ENCODE measurements at places on chromosomes 2 and 18.

- no peaks in the 10 kb centered on the region for H3K27me3 ChIP-seq
- H3K36me3 ChIP-seq, result no peaks in the 10 kb centered on the region
- DNase-seq, result no peak
- peak overlapping the region; percentile 30 for H3K4me3 ChIP-seq
Measured at GRCh38 chr2:106269591-106270291, 75.6 kb upstream of the UXS1 start.

GRCh38 chr2:129720360-129720759 is 259.1 kb upstream of the RAB6C start:
- peaks cover 6% of the 10 kb centered on the region for H3K4me1 ChIP-seq
- no peak overlapping the region for H3K27ac ChIP-seq
- H3K27me3 ChIP-seq, result no peaks in the 10 kb centered on the region
- no peak for DNase-seq
- H3K4me3 ChIP-seq, result no peak overlapping the region

DNA sequence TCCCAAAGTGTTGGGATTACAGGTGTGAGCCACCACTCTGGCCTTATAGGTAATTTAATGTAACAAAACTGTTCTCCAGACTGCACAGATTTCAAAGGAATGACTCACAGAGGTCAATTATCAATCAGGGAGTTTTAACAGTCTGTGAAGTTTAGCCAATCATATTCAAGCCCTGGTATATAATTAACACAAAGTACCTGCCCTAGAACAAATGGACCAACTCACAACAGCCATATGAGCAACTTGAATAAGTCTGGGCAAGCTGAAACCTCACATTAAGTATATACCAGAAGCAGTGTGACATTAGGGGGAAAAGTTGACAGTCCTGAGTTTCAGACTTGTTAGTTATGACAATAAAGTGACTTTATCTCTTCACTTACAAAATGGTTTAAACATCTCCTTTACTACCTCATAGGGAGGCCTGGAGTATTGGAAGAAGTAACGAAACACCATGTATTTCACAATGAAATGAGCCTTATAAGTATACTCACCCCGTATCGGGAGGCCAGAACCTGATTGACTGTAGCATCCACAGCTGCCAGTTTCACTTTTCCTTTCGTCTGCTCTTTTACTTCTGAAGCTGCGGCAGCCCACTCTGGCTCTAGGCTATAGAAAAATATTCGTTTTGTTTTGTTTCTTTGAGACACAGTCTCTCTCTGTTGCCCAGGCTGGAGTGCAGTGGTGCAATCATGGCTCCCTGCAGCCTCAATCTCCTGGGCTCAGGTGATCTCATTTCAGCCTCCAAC is 22.2 kb downstream of the PDIA6 start:
- DNase-seq, result no peak
- peaks cover 31% of the 10 kb centered on the region for H3K36me3 ChIP-seq

- no peak overlapping the region for H3K27ac ChIP-seq
- no peak for DNase-seq
- no peak overlapping the region for H3K4me3 ChIP-seq
- H3K36me3 ChIP-seq, result no peaks in the 10 kb centered on the region
- H3K4me1 ChIP-seq, result no peaks in the 10 kb centered on the region
Measured at GRCh38 chr2:197208841-197209240, 101.7 kb downstream of the ANKRD44 start.

- H3K4me3 ChIP-seq, result no peak overlapping the region
- H3K27ac ChIP-seq, result no peak overlapping the region
- no peak for DNase-seq
- peaks cover 19% of the 10 kb centered on the region for H3K4me1 ChIP-seq
- no peaks in the 10 kb centered on the region for H3K36me3 ChIP-seq
Measured at GRCh38 chr2:120703330-120703994, 32.2 kb upstream of the GLI2 start.

DNA sequence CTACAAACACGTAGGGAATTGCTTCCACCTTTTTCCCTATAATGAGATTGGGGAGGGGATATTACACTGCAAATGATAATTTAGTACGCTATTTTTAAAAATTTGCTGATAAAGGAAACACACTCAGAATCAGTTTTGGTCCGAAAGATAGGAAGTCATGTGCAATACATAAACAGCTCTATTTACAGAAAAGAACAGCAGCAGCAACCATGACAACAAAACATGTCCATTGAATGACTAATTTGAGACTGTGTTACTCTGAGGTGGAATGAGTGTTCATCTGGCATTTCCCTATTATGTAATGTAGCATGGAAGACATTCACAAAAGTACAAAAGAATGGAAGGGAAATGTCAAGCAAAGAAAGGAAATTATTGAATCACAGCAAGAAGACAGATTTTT is 337.2 kb downstream of the NBAS start:
- no peaks in the 10 kb centered on the region for H3K27me3 ChIP-seq
- H3K27ac ChIP-seq, result no peak overlapping the region
- no peak for DNase-seq

GRCh38 chr18:61900504-61901281 is 7.9 kb upstream of the RNF152 start:
- no peaks in the 10 kb centered on the region for H3K36me3 ChIP-seq
- DNase-seq, result no peak
- H3K27me3 ChIP-seq, result no peaks in the 10 kb centered on the region

DNA sequence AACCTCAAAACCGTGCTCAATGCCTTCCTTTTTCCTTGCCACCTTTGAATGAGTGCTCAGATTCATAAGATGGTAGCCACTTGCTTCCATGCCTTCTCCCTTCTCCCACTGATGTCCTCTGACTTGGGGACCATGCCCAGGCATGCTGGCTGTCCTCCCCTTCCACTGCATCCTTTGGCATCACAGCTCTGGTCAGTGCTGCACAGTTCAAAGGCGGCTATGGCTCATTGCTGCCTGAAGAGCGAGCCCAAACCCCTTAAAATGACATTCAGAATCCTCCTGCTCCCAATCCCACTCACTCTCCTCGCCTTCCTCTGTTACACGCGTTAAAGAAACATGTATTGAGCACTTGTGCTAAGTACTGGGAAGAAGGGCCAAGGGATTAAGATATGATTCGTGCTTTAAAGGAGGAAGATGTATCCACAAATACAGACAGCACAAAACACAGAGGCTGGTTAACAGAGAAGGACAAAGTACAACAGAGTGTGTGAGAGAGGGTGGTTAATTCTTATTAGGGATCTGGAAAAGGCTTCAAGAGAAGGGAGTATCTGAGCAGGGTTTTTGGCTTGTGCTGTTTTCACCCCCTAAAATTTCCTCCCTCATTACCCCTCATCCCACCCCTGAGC is 81.8 kb downstream of the CERKL start:
- H3K27ac ChIP-seq, result no peak overlapping the region
- no peaks in the 10 kb centered on the region for H3K4me1 ChIP-seq
- no peaks in the 10 kb centered on the region for H3K36me3 ChIP-seq
- H3K4me3 ChIP-seq, result no peak overlapping the region

DNA sequence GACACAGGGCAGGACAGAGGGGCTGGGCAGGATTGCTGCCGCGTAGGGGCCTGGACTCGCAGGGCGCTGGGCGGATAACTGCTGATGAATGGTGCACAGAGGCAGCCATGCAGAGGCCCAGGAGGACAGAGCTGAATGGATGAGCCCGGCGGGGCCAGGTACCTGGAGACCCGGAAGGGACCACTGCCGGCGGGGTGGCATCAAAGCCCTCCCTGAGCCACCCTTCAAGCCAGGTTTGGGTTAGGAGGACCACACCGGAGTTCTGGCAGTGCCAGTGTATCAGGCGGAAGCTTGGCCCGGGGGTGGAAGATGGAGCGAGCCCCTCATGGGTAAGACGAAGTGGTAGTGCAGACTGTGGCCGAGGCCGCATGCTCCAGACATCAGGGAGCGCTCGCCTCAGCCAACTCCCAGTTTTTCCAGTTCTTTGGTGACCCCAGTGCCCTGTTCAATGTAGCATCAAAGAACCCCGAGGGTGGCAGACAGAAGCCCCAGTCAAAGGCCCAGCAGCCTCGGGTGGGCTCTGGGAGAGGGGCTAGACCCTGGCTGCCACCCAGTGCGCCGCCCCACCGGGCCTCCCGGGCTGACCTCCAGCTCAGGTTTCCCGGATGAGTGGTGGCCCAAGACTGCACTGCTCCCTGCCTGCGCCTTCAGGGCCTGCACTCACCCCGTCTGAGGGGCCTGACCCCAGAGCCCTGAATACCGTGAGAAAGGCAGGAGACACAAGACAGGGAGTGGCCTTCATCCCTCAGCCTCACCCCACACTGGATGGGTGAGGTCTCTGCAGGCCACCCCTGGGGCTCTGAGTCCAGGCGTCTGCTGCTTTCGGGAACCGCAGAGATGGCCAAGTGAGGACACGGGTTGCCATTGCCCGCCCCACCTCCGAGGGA is 50.9 kb downstream of the ACAA2 start:
- peaks cover 9% of the 10 kb centered on the region for H3K4me1 ChIP-seq
- DNase-seq, result no peak
- no peaks in the 10 kb centered on the region for H3K36me3 ChIP-seq
- no peak overlapping the region for H3K4me3 ChIP-seq

DNA sequence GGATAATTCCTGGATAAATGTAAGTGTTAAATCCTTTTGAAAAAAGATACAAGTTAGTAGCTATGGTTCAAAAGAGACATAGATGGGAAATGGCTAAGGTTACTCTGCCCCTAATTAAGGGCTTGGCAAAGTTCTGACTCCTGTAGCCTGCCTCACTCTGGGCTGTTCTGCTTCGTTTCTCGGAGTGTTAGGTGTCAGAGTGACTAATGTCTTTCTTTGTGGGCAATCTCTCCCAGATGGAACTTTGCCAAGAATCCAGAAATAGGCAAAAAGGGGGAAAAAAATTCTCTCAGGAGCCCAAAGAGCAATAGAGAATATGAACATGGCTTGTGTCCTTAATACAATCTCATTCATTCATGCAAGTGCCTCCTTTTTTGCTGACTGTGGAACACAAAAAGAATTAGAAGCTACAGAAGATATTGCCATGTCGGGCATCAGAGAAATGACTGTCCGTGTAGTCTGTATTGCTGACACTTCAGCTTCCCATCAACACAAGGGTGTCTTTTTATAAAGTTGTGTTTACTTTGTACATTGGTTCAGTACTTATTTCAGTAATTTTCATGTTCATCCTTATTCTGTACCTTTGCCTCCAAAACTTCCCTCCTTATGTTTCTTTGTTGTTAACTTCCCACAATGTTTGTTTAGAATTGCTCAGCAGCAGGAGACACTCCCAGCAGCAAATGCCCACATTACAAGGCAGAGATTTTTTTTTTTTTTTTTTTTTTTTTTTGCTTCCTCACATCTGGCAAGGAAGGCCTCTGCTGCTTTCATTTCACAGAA is 134.0 kb downstream of the FTCDNL1 start:
- no peak for DNase-seq
- no peaks in the 10 kb centered on the region for H3K27me3 ChIP-seq
- H3K36me3 ChIP-seq, result no peaks in the 10 kb centered on the region
- H3K27ac ChIP-seq, result no peak overlapping the region
- no peaks in the 10 kb centered on the region for H3K4me1 ChIP-seq
- no peak overlapping the region for H3K4me3 ChIP-seq

GRCh38 chr2:128467321-128467969 is 148.8 kb upstream of the HS6ST1 start:
- H3K27ac ChIP-seq, result no peak overlapping the region
- no peaks in the 10 kb centered on the region for H3K36me3 ChIP-seq
- no peaks in the 10 kb centered on the region for H3K4me1 ChIP-seq
- H3K4me3 ChIP-seq, result no peak overlapping the region
- DNase-seq, result no peak

- no peak overlapping the region for H3K27ac ChIP-seq
- DNase-seq, result no peak
- H3K4me1 ChIP-seq, result no peaks in the 10 kb centered on the region
- no peak overlapping the region for H3K4me3 ChIP-seq
Measured at GRCh38 chr2:239608723-239609122, 207.9 kb upstream of the HDAC4 start.

DNA sequence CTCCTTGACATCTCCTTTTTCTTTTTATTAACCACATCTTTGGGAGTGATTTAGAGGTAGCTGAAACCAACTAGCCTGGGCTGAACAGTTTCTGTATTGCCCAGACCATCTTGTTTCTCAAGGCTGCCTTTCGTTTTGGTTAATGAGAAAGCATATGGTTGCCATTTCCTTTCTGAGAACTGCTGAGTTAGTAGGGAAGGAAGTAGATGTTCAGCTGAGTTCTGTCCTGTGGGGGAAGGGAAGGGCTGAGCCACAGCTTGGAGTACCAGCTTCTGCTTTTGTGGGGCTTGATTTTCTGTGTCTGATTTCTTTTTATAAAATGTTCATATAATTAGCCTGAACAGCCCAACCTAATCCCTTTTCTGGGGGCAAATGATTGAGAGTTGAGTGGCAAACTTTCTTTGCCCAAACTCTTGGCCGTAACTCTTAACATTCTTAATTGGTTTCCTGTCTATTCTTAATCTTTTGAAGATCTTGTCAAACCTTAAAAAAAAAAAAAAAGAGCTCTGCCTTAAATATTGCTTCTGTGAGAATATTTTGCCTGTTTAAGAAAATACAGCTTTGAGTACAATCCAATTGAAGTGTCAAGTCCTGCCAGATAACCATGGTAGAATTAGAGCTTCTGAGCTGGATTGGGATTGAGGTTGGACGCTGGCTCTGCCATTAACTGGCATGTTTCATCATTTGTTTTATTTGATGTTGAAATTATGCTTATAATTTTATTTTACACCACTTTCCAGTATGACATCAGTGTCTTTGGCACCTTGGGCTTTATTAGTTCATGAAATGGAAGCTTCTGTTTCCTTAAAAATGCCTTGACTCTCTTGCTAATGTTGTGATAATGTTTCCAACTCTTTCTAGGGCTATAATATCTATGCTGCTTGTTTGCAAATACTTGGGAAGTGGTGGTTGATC is 1.9 kb upstream of the NABP1 start:
- DNase-seq, result peak; percentile 44
- no peaks in the 10 kb centered on the region for H3K4me1 ChIP-seq
- no peak overlapping the region for H3K27ac ChIP-seq
- no peaks in the 10 kb centered on the region for H3K36me3 ChIP-seq
- H3K4me3 ChIP-seq, result no peak overlapping the region

DNA sequence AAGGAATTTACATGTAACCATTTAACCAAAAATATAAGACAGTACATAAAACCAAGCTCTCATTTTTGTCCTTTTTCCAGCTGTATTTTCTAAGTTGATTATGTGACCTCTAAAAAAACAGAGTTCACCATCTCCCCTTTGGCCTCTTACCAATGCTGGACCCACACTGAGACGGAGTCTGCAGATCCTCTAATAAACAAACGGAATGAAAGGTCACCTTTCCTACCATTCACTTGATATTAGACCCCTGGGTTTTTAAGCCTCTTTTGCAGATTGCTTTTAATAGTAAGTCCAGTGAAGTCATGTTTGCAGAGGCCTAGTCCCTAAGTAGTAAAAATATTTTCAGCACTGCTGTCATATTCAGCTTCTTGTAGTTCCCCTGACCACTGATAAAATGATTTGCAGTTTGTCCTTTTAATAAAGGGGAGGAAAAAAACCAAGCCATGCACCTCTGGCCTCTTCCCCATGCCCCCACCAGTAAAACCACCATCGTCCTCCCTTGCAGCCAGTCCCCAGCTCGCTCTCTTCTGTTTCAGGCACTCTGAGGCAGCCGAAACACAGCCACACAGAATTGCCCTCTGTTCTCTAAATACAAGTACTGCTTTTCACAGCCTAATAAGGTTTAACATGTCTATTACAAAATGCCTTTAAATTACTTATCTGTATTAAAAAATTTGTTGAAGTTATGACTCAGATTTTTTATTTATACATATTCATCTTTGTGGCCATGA is 427.5 kb downstream of the PARD3B start:
- H3K27ac ChIP-seq, result no peak overlapping the region
- no peaks in the 10 kb centered on the region for H3K36me3 ChIP-seq

GRCh38 chr2:73257425-73258125 is 23.5 kb downstream of the CCT7 start:
- H3K27me3 ChIP-seq, result no peaks in the 10 kb centered on the region
- H3K4me1 ChIP-seq, result no peaks in the 10 kb centered on the region
- no peak overlapping the region for H3K27ac ChIP-seq
